Astrocyte of the cerebellum (primary cell): ENCODE measurements at places on chromosomes 6 and 20.

- DNase-seq: no peak
These were observed 5.3 kb downstream of the LINC00237 start for GRCh38 chr20:21100578-21101452.

GRCh38 chr6:35686873-35687555, 1.7 kb downstream of the FKBP5 start:
- no peak for DNase-seq

GRCh38 chr6:126633373-126633772, 293.5 kb downstream of the CENPW start:
- DNase-seq: no peak

GRCh38 chr20:36275441-36276189, 30.5 kb upstream of the DLGAP4 start:
- DNase-seq: no peak

DNA sequence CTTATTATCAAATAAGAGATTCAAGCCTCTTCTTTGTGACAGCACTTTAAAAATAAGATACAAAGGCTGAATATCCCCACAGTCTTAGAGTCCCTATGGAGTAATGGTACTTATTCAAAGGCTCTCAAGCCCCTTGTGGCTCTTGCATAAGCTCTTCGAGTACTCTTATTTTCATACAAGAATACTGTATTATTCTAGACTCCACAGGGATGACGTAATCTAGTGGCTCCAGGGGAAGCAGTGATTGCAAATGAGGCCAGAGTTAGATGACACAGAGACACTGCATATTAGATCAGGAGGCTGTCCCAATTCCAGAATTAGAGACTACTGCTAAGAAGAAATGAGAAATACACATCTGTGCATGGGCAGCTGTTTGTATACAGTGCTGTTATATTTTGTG, 1195.9 kb upstream of the MAP3K7 start:
- DNase-seq: no peak

DNA sequence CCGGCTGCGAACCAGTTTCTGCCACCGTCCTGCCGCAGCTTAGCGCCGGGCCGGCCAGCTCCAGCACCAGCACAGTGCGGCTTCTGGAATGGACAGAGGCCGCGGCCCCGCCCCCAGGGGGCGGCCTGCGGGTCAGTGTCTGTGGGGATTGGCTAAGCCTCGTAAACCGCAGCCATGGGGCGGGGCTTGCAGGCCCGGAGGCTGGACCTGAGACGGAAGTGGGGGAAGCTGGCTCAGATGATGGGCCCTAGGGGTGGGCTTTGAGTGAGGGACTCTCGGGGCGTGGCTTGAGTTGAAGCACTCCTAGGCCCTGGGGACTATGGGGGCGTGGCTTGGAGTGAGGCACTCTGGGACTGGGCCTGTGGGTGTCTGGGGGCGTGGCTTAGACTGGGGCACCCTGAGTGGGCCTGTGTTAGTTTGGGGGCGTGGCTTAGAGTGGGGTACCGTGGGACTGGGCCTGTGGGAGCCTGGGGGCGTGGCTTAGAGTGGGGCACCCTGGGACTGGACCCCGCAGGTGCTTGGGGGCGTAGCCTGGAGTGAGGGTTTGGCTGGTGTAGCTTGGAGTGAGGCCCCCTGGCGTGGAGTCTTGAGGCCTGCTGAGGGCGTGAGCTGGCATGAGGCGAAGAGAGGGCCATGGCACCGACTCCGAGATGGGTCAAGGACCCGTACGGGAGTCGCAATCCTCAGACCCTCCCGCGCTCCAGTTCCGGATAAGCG, 6.6 kb downstream of the L3MBTL1 start:
- peak; percentile 96 for DNase-seq

DNA sequence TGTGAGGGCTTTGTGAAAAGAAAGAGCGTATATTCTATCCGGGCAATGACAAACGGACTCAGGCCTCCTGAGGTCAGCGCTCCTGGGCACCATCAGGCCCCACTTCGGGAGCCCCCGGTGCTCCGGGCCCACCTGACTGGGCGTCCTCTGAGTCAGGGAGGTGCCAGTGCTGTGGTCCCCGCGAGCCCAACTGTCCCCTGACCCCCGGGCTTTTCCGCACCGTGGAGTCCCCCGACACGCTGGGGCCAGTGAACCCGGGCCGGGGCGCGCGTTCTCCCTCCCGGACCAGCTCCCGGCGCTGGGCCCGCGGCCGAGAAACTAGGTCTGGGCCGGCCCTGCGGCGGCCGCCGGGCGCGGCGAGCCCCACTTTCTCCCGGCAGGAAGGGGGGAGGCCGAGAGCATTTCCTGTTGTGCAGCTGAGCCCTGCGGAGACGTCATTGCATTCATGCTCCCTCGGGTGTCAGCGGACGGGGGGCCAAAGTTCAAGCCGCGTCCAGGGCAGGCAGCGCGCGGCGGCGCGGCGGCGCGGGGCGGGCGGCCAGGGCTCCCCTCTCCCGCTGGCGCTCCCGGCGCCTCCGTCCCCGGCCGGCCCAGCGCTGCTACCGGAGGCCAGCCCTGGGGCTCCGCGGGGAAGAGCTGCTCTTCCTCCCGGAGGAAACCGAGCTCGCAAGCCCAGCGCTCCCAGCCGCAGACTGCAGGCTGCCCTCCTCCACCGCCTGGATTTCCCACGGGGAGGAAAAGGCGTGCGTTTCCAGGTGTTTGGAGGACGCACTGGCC, 18.3 kb downstream of the HIVEP2 start:
- no peak for DNase-seq

GRCh38 chr6:166512567-166512966, 73.9 kb downstream of the RAMACL start:
- DNase-seq: no peak

DNA sequence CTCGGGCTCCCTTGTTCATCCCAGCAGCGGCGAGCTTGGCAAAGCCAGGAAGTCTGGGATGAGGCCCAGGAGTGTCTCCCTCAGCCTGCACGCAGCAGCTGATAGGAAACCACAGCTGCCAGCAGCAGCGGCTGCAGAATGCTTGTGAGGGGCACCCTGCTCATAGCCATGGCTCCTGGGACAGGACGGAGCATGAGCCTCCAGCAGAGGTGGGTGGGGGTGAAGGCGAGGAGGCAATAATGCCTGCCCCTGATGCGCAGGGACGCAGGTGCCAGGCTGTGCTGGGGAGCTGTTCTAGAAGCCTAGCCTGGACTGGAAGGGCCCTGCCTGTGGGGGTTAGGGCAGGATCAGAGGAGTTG, 157.9 kb downstream of the CD83 start:
- DNase-seq: peak; percentile 23

DNA sequence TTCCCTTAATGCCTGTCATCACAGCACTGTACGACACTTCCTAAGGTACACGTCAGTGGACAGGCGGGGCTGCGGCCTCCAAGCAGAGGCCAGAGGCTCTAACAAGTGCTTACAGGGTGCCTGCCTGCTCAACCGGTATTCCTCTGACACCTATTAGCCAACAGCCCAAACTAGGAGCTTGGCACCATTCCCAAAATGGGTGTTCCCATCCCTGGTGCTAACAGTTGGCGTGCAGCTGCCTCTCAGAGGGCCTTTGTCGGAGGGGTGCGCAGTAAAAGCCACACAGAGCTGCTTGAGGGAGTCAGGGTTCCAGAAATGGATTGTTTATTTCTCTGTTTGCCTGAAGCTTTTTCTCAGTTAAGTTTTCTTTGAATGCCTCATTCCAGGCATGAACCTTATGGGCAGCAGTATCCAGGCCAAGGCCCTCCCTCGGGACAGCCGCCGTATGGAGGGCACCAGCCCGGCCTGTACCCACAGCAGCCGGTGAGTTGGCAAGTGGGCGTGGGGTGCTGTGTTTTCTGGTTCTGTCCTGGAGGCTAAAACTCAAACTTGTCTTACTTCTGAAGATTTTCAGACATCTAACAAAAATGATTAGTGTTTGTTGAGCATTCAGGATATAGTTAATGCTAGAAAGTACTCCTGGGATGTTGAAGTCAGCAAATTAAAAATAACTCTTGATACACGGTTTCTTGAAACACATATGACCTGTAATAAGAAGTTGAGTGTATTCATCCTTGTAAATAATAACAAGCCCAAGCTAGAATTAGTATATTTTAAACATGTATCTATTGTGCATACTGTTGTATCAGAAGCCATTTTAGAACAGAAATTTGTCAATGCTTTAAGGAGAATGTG, 124.7 kb downstream of the TMEM242 start:
- DNase-seq: no peak

DNA sequence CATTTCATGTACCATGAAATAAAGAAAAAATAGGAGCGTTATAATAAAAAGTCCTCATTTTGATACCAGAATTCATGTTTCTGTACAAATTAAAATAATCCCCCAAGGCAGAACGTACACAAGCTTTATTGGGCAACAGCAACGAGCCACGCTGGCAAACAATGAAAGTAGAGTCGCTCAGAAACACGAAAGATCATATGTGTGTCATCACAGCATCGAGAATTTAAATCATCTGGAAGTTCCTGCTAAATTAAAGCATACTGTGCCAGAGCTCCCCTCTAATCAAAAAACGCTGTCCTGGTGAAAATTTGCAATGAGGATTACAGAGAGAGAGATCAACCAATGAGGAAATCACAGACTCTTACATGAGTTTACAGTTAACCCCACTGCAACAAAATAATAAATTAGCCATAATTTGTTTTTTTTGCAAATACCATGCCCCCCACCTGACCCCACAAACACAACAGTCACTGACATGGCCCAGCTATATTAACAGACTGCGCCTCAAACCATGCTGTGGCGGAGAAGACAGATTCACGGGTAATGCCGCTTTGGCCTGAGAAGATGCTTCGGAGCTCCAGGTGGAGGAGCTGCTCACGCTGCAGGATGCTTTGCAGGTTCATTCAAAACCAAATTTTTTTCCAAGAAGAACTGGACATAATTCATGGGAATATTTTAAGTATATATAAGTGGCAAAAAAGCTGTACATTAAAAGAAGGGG, 54.3 kb upstream of the NFATC2 start:
- DNase-seq: no peak

DNA sequence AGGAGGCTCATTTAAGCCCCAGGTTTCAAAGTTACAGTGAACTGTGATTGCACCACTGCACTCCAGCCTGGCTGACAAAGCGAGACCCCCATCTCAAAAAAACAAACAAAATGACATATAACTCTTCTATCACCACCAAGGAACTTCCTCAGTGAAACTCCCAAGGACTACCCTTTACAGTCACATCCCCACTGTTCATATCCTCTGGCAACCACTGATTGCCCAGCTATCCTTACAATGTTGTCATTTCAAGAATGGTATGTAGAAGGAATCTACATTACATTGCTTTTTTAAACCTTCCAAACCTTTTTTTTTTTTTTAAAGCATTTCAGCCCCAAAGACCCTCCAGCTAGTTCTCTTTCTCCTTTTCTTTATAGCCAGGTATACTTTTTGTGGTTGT, 123.1 kb upstream of the CARMIL1 start:
- DNase-seq: no peak

DNA sequence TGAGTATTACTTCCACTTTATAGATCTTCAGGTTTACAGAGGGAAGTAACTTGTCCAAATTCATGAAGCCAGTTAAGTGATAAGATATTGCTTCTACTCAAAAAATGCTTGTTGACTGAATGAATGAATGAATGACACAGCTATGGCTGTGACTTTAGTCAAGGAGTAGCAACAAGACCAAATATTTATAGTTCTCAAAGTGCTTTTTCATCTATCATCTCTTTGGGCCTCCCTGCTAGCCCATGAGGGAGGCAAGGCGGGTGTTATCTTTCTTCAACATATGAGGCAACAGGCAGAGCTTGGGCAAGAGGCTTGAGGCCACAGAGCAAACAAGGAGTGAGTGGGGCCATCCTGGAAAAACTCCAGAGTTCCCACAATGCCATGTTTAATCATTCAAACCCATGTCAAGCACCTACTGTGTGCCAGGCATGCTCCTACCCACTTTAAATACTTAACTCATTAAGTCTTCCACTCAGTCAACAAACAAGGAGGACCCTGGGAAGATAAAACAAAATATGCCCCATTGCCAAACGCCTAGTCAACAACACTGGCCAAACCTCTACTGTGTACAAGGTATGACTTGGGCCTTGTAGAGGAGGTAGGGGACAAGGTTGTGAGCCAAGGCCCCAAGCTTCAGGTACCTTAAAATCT, 15.9 kb downstream of the BCL2L1 start:
- no peak for DNase-seq

DNA sequence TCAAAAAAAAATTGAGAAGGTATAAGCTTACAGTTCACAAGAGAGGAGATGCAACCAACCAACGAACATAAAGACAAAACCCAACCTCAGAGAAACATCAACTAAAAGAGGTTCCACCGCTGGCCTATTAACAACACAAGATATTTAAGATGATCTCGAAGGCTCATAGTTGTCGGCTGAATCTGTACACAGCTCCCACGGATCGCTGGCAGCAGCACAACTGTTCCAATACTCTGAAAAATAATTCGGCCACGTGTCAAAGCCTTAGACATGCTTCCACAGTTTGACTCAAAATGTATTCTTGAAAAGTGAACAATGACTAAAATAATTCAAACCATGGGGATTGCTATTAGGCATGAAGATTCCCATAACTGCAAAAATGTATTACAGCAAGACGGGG, 13.7 kb downstream of the EXOC2 start:
- DNase-seq: no peak

GRCh38 chr20:56400001-56400640, 7.7 kb downstream of the CSTF1 start:
- peak; percentile 80 for DNase-seq

- no peak for DNase-seq
These were observed 18.8 kb downstream of the SYNDIG1 start for GRCh38 chr20:24488064-24488799.

- DNase-seq: peak; percentile 78
These were observed 528.2 kb upstream of the MARCKS start for GRCh38 chr6:113328886-113329381.

DNA sequence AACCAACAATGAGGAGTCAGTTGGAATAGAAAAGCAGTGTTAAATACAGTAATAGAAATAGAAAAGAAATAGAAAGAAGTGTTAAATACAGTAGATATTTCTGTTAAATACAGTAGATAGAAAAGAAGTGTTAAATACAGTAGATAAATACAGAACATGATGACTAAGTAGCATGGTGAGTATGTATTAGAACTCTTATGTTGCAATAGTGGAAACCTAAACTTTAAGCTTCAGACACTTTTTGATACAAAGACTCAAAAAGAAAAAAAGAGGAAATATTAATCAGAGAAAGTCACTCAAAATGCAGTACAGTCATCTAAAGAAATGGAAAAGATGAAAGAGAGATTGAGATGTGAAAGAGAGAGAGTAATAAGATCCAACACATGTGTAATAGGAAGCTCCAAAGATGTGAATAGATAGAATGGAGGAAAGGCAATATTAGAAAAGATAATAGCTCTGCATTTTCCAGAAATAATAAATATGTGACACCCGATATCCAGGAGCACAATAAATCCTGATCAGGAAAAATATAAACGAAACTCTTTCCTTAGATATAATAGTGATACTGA, 131.5 kb upstream of the KCNK16 start:
- no peak for DNase-seq

DNA sequence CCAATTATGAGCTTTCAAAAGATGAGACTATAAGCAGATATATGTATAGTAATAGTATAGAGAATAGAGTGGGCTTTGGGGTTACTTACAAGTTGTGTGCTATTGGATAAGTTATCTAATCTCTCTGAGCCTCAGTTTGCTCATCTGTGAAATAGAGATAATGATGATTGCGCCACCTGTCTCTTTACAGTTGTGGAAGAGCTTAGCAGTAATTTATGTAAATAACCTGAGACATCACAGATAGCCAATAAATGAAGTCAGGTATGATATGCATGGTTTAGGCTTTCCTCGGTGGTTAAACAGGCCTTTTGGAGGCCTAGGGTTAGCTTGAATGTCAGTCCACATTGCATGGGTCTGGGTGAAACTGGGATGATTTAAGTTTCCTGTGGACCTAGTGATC, 29.8 kb upstream of the SCUBE3 start:
- DNase-seq: no peak
